Anterior cingulate cortex (tissue), 58 donors: ENCODE measurements at places on chromosomes 2 and 18.
A peak's percentile ranks its signal among the peaks of the same experiment; 100 is the strongest.

- no peak for DNase-seq
Measured at GRCh38 chr2:73812635-73813034, 16.1 kb upstream of the STAMBP start.

DNA sequence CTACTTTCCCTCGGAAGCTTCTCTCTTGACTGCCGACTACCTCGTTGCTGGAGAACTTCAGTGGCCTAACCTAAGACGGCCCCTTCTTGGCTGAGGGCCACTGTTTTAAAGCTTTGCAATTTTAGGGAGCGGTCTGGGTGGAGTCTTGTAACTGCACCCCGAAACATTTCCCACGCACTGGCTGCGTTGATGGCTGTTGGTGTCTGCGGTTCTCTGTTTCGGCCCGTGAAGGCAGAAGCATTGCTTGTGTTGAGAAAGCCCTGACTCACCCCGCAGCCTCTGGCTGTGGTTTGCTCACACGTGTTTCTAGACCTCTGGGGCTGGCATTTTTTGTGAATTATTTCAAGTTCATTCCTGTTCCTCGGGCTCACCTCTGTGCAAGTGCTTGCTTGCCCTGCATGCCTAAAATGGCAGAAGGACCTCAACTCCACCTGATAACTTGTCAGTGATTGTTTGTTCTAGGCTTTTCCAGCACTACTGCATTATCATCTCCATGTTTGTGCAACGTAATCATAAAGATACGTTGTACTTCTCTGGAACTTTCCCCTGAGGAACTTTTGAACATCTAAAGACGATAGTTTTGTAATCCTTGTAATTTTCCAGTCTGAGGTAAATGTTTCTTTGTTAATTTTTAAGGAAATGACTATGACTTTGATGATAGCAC is 94.2 kb upstream of the DLX2 start:
- no peak for DNase-seq

- DNase-seq, result no peak
Measured at GRCh38 chr2:119436993-119437772, 5.5 kb downstream of the TMEM37 start.

GRCh38 chr2:231926761-231927565 is 767 bp upstream of the NPPC start:
- DNase-seq, result peak; percentile 39

DNA sequence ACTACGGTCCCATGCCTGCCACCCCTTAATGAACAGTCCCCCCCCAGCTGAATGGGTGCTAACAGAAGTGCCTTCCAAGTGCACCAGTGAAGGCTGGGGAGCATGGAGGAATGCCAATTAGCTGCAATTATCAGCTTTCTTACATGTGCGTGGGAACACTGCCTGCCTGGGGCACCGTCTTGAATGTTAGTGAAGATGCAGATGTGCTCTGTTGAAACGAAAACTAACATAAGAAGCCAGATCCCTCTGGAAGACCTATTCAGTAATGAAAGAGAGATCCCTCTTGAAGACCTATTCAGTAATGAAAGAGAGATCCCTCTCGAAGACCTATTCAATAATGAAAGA is 154.5 kb downstream of the CLIP4 start:
- DNase-seq, result no peak

DNA sequence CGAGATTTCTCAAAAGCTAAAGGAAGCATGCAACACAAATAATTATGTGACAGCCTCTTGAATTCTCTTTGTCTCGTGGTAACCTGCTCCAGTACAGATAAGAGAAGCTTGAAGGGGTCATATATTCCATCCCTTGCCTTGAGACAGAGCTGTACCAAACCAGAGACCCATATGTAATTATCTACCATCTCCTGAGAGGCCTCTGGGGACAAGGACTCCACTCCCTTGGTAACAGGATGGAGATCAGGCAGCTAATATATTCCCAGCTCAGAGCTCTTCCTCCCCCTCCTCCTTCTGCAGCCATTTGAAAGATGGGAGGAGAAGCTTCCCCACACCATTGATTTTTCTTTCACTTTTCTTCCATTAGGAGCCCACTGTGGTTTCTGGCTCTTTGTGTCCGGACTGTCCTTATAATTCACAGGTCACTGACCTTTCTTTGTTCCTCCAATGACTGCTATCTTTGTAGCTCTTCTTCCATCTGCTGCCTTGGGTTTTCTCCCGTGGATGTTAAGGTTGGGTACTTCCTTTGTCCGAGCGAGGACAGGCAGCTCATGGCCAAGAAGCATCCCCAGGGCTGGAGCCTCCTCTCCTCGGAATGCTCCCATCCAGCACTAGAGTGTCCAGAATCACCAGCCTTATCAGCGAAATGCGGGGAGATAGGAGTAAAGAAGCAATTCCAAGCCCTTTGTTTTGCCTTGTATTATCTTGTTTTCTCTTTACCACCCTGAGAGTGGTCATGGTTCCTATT is 72.6 kb upstream of the STPG4 start:
- no peak for DNase-seq

DNA sequence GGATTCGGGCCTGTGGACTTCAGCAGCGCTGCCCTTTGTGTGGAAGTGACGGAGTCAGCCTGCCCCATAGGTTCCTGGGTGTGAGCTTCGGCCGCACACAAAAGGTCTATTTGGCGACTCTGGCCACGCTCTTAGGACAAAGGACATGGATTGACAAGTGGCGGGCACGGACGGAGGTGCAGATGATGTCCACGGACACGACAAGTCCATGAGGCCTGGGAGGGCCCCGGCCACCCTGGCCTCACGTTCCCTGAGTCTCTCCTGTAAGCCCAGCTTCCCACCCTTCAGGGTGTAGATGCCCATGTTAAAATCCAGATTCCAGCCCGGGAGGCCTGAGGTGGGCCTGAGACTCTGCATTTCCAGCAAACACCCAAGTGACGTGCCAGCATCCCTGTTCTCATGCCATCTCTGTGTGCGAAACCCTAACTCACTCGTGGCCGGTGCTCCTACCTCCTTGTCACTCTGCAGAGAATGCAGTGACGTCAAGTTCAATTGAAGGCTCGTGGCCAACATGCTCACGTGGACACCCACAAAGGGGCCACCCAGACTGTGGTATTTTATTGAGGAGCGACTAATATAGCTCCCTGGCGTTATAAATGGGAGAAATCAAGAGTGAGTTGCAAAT is 111.7 kb downstream of the RTP5 start:
- no peak for DNase-seq

- DNase-seq, result no peak
Measured at GRCh38 chr2:176018708-176019107, 16.6 kb upstream of the LNPK start.

GRCh38 chr2:51105811-51106210 is 73.9 kb upstream of the NRXN1 start:
- no peak for DNase-seq

GRCh38 chr2:216285701-216286100 is 86.6 kb downstream of the MARCHF4 start:
- no peak for DNase-seq

DNA sequence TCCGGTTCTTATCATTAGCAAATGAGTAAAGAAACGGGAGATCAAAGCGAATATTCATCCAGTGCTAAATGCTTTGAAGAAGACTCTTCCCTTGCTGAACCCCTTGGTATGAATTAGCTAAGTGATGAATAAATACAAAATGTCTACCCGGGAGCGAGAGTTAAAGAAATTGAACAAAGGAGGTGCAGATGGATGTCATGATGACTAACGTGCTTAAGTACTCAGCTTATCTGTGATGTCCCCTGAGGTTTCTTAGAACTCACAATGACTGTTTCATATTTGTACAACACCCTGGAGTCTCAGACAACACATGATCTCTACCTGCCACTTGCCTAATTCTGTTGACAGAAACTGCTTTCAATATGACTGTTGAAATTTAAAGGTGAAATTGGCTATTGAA is 148.5 kb downstream of the TMEM200C start:
- DNase-seq, result no peak

DNA sequence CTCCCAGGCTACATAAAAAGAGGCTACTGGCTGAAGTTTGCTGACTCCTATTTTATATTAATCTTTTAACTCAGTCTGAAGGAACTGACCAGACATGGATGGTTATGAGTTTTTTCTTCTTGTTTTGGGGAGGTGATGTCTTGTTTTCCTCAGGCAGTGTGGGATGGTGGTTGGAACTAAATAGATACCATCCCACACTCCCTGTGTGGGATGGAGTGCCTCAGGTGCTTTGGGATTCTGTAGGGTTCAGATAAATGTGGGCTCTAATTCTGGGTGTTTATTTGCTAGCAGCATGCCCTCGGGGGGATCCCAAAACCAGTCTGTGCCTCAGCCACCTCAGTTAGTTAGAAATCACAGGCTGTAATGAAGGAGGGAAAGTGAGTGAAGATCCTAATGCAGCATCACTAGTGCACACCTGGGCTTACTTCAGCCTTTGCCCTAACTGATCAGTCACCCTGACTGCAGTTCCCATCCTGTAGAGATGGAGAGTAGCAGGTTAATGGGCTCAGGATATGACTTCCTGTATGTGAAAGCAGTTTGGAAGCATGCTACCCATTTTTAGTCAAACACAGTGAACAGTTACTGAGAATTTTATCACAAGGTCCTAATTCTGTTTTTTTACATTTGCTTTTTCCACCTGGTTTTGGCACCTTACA is 132.2 kb downstream of the SPTBN1 start:
- no peak for DNase-seq

- DNase-seq, result no peak
Measured at GRCh38 chr18:34220081-34220815, 4.5 kb downstream of the NOL4 start.

GRCh38 chr2:121906170-121906569 is 150.7 kb downstream of the TSN start:
- no peak for DNase-seq

DNA sequence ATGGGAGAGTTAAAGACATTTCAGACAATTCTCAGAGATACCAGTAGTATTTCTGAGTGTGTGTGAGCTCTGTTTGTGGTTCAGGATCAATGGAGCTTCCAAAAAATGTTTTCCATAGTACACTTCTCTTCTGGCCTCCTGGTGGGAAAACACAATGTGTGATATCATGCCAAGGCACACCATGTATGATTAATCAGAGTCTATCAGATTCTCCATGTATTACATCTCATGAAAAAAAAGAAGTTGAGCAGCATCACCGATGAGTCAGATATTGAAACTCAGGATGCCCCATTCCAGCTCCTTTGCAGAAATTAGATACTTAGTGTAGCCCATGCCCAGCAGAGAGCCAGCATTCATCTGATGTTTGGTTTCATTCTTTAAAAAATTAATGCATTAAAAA is 620.3 kb upstream of the POU3F3 start:
- DNase-seq, result no peak

DNA sequence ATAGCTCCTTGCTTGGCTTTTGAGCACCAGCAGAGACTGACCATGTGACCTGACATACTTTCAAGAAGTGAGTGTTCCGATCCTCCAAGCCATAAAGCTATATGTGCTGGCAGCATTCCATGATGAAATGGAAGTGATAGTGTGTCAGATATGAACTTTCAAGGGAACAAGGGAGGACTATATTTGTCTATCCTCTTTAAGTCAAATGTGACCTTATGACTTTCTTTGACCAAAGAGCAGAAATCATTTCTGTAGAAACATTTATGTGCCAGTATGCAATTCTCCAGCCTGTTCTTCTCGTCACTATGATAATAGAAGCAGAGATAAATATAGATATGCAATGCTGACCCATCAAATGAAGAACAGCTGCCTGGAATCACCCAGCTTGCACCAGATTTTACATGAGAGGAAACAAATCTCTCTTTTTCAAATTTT is 14.4 kb downstream of the HYCC2 start:
- DNase-seq, result peak; percentile 28

GRCh38 chr2:188328419-188328818 is 36.7 kb downstream of the GULP1 start:
- no peak for DNase-seq

GRCh38 chr18:76136701-76137100 is 358.3 kb downstream of the ZNF516 start:
- DNase-seq, result no peak

GRCh38 chr2:233331536-233331935 is 22.8 kb upstream of the DGKD start:
- peak; percentile 44 for DNase-seq

DNA sequence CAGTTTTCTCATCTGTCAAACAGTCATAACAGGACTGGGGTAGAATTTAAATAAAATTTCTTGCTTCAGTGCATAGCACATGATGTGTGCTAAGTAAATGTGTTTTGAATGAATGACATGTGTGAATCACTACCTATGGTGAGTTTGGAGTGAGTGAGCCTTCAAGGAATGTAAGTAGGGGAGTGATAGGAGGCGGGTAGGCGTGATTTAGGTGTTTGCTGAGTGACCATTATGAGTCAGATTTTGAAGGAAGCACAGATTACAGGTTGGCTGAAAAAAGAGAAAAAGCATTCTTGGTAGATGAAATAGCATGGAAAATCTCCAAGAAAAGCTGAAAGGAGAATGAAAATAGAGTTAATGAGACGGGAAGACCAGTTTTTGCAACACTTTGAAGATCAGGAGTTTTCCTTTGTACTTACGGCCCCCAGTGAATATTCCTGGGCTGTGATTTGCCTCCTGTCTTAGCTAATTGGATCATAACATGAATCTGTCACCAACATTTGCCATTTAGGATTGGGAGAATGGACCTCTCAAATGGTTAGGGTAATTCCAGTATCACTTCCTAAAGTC is 136.9 kb upstream of the GATA6 start:
- no peak for DNase-seq

DNA sequence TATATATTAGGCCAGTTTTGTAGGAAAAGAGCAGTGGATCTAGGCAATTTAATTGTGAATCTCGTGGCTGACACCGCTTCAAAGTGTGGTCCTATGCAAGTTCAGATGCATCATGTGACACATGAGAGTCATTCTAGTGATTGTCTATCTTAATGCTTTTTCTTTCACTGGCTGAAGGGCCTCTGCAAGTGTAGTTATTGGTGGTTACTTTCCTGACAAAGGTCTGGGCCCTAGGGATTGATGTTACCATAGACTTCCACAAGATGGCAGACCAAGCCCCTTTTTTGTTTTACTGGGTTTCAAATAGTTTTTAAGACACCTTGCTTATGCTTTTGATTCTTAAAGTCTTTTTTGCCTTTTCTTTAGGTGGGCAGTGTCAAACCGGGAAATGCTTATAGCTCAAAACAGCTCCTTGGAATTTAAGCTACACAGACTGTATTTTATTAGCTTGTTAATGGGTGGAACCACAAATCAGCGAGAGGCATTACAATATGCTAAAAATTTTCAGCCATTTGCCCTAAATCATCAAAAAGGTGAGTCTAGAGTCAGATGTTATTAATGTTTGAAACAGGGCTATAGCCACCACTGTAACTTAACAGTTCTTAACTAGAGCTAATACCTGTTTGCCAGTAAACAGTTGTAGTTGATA is 25.9 kb downstream of the CD8A start:
- no peak for DNase-seq

GRCh38 chr2:66724241-66724640 is 289.3 kb downstream of the MEIS1 start:
- DNase-seq, result no peak

DNA sequence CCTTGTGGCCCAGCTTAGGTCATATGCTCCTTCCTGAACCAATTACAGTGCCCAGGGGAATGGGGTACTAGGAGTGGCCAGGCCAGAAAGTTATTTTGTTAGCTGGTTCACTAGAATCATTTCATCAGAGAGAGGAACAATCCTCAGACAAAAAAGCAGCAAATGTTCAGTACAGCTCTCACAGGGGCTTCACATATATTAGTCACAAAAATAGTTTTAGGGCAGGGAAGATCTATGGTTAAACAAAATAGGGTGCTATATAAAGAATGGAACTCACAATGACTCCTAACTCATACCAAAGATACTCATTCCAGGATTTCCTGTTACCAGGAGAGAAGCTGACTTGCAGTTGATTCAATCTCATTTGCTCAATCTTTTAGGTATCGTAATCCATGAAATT is 71.0 kb downstream of the CWC22 start:
- no peak for DNase-seq
